ENCODE measurements at places on chromosomes 2 and 18.

DNA sequence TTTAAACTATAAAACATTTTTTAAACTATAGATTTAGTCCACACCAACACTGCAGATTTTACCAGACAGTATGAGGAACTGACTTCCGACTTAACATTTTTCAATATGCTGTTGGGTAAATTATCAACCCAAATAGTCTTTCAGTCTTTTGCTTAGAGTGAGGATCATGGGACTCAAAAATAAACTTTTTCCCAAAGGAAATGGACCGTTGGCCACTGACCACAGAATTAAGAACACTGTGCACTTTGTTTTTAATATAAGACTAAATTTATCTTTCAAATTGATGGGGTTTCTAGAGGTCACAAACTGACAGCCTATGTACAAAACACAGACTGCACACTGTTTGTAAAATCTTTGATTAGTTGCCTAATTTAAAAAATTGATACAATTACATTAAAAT, 44.9 kb downstream of the FIGN start:
- no peak for DNase-seq

DNA sequence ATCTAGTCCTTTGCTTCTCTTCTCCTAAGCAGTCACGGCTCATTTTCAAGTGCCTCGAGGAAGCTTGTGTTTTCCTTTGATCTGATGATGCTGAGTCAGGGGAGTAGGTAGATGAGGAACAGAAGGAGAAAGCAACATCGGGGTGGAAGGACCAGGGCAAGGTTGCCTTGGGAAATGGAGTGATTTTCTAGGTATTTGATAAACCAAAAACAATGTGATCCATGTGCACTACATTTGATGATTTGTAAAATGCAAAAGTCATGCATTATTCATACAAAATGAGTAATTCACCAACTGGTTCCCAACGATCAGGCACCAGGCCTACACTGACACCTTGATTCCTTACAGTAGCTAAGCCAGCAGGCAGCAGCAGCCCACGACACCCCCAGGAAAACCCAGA, 205.3 kb downstream of the ANAPC1 start:
- DNase-seq, result peak; percentile 31

- DNase-seq, result no peak
These were observed 17.3 kb downstream of the CHCHD5 start for GRCh38 chr2:112601754-112602153.

DNA sequence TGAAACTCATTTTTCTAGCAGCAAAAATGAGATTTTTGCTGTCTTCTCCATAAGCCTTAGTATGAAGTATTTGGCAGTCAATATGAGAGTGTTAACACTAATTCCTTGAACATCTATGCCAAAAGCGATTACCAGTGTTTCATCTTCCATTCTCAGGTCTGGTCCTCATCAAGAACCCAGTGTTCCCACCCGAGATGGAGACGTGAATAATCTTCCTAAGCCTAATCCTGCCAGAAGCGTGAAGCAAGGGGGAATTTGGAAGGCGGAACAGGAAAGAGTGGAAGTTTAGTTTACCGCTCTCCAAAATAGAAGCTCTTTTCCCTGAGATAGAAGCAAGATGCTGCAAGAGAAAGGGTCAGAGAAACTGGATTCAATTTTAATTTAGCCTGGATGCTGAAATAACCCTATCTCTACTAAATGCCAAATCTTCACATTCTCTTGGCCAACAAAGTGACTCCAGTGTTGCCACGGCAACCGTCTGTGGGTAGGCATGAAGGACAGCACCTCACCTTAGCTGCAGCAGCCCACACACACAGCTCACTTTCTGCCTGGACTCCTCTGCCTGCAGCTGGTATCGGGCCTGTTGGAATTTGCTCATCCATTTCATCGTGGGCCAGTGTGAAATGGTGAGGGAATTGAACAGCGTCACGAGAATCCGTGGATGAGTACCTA, 711.1 kb downstream of the CBLN2 start:
- DNase-seq, result no peak

GRCh38 chr2:86661333-86661732, 37.7 kb upstream of the RNF103 start:
- DNase-seq, result no peak

DNA sequence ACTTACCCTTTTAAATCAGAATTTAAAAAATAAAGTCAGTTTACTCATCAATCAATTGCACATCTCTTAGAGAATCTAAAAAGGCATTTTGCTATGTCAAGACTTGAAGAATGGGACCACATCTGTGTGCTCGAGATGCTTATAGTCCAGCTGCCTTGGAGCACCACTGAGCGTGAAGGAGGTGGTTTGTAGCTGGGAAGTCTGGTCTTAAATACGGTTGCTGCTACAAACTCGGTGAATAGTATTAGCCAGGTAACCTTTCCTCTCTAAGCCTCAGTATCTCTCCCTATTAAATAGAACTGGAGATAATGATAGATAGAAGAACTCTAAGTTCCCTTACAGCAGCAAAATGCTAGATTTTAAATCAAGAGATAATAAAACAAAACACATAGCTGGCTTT, 289.7 kb downstream of the TRIB2 start:
- no peak for DNase-seq
